Right hindlimb (tissue), 1 donor: ENCODE measurements at places on chromosomes 7 and 10.

GRCh38 chr7:149097088-149097487 lies 6.6 kb upstream of the ZNF786 start:
- no peak for DNase-seq

GRCh38 chr10:71998840-71999194 lies 34.6 kb downstream of the CHST3 start:
- DNase-seq, result peak; percentile 67

- DNase-seq, result no peak
Observed at GRCh38 chr7:148718431-148718830, 19.7 kb downstream of the CUL1 start.

DNA sequence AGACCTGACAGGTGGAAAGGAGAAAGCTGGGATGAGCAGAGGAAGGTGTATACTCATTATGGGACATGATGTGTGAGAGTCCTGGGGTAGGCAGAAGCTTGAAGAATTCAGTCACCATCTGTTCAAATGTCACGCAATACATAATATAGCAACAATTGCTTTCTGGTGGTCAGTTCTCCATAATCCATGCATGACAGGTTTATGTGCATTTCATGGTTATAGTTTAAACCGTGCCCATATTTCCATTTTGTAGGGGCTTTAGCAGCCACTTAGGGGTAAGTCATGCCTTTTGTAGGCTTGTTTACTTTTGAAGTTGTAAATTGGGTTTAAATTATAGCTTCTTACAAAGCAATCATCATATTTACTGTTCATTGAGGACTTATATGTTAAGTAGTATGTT lies 158.8 kb downstream of the NXPH1 start:
- no peak for DNase-seq

DNA sequence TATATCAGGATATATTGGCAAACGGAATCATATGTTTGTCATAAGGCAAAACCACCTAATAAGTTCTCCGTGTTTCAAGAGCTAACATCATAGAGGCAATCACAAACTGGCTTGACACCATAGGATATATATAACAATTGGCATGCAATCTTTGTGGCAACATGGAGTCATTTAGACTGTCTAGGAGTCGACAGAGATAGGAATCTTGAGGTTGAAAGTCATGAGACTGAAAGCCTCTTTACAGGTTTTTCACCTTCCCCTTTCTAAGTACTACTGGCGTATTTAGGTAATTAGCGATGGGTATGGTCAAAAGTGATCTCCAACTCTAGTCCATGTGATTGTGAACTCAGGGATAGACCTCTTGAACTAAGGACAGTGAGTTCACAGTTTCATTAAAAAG lies 63.7 kb downstream of the THSD7A start:
- DNase-seq, result no peak
